GM23248 (cell line): ENCODE measurements at places on chromosomes 12 and 14.

GRCh38 chr14:106204063-106204462, 677.7 kb downstream of the TMEM121 start:
- no peaks in the 10 kb centered on the region for H3K27me3 ChIP-seq
- H3K4me3 ChIP-seq: no peak overlapping the region
- no peak overlapping the region for H3K27ac ChIP-seq
- H3K36me3 ChIP-seq: no peaks in the 10 kb centered on the region
- no peak for DNase-seq

DNA sequence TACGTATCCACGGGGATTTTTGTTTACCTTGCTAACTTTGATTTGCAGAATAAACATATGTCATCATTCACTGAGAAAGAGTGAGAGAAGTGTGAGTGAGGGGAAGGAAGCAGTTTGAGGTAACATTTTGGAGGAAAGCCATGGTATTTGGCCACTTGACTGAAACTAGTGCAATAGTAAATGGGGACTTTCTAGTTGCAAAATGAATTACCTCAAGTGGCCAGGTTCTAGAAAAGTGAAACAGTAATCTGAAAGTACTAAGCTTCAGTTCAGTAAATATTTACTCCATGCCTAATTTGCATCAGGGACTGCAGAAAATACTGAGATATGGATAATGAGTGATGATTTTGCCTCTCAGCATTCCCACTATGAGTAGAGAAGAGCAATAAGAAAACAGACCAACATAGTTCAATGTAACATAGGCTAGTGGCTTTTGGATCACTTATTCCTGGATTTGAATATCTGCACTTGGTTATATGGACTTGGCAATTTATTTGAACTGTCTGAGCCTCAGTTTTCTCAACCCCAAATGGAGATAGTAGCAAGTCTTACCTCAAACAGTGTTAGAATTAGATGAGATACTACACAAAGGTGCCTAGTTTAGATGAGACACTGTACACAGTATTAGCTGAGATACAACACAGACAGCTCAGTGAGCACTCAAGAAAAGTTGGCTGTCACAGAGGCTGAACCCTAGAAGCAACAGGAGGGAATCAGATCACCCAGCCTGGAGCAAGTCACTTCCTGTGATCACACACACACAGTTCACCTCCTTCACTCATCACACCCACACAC, 439.1 kb downstream of the NPAS3 start:
- no peak for DNase-seq
- no peaks in the 10 kb centered on the region for H3K36me3 ChIP-seq
- H3K4me1 ChIP-seq: no peaks in the 10 kb centered on the region
- no peaks in the 10 kb centered on the region for H3K27me3 ChIP-seq

GRCh38 chr14:64766430-64767151, 62.4 kb downstream of the PLEKHG3 start:
- no peak overlapping the region for H3K4me3 ChIP-seq
- H3K27ac ChIP-seq: no peak overlapping the region
- H3K36me3 ChIP-seq: no peaks in the 10 kb centered on the region
- no peak for DNase-seq
- H3K27me3 ChIP-seq: no peaks in the 10 kb centered on the region

DNA sequence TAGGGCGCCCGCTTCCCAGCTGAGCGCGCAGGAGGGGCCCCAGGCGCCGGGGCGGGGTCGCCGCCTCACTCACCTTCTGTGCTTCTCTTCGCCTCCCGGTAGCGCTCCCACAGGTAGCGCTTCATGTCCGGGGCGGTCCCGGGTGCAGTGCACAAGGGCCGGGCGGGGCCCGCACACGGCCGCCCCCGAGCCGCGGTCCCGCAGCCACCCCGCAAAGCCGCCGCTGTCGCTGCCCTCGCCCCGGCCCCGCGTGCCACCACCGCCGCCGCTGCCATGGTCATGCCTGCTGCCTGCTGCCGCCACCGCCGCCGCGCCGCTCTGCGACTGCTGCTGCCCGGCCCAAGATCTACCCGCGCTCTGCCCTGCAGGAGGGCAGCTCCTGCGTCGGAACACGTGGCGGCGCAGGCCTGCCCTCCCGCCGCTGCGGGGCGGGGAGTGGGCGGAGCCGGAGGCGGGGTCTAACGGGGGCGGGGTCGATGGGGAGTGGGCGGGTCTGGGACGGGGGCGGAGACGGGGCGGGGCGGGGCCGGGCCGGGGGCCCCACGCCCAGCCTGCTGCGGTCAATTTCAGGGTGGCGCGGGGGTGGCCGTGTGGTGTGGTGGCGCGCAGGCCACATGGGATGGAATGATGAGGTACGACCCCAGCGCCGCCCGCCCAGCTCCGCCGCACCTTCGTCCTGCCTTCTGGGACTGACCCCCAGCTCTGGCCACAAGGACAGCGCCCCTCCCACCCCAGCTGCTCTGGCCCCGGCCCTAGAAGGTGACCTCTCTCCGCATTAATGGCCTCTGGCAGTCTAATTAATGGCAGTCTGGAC, at the start of gene NT5DC3:
NT5DC3 (minus strand) TSS at position 359 of the 814 bp plus-strand sequence; CDS start at position 281, 78 bp downstream.
- peak; percentile 91 for DNase-seq
- no peaks in the 10 kb centered on the region for H3K36me3 ChIP-seq
- H3K4me1 ChIP-seq: peaks cover 8% of the 10 kb centered on the region
- no peak within 1 kb of the TSS for H3K27ac ChIP-seq
- H3K4me3 ChIP-seq: peak within 1 kb of the TSS; percentile 91

DNA sequence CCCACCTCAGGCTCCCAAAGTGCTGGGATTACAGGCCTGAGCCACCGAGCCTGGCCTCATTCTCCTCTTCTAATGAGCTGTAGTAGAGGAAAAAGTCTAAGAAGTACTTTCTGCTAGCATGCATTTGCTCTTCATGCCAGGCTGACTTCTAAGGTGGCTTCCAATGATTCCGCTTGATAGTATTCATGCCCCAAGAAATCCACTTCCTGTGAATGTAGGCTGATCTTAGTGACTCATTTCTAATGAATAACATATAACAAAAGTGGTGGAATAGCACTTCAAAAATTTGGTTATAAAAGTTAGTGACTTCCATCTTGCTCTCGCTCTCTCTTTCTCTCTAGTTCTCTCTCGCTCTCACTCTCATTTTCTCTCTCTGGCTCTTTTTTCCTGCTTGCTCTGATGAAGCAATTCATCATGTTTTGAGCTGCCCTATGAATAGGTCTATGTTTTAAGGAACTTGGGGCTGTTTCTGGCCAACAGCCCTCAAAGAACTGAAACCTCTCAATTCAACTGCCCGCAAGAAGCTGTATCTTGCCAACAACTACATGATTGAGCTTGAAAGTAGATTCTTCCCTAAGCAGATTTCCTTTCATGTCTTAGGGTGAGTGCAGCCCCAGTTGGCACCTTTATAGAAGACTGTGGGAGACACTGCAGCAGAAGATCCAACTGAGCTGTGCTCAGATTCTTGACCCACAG, 282.9 kb downstream of the RMST start:
- H3K36me3 ChIP-seq: no peaks in the 10 kb centered on the region
- H3K27me3 ChIP-seq: no peaks in the 10 kb centered on the region
- H3K27ac ChIP-seq: no peak overlapping the region
- no peaks in the 10 kb centered on the region for H3K4me1 ChIP-seq
- no peak for DNase-seq
- H3K4me3 ChIP-seq: no peak overlapping the region

DNA sequence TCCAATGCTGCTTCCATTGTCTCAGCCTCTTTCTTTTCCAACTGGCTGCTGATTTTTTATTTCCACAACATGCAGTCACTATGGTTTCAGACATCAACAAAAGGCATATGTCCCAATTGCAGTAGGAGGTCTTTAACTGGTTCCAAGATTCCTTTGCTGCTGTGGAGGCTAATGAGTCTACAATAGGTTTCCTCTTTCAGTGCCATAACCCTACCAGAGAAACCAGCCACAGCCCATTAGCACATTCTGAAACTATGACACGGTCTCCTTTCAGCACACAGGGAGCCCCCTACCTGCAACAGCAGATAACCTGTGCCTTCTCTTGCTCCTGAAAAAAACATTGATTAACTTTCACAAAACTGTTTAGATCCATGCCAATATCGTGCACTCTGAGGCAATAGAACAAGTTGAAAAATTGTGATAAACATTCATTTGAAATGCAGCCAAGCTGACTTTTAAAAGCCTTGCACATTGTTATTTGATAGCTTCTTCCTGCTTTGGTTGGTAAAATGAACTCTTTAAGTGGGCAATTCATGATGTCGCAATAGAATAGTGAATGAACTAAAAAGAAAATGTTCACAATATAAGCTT, 32.4 kb downstream of the PLEKHG7 start:
- H3K4me3 ChIP-seq: 0 out of 2 replicates have a peak overlapping the region, but pooled peaks have one; percentile 12
- H3K4me1 ChIP-seq: peaks cover 12% of the 10 kb centered on the region
- H3K27me3 ChIP-seq: no peaks in the 10 kb centered on the region
- H3K27ac ChIP-seq: peak overlapping the region; percentile 83
- no peaks in the 10 kb centered on the region for H3K36me3 ChIP-seq
- peak; percentile 90 for DNase-seq

DNA sequence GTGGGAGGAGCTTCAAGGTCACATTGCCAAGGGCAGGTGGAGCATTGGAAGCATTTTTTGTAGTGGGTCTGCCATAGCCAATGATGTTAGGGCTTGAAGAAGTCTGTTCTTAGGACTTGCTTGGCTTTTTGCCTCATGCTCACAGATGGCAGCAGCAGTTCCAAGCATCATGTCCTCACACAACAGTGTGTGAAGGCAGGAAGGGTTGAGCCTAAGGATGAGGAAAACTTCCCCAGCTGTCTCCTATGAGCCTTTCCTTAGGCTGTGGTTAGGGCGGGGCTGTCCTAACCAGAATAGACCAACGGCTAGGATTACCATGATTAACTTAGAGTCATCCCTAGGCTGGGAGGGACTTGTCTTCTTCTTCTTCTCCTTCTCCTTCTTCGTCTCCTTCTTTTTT, 76.2 kb upstream of the KCNA1 start:
- no peak overlapping the region for H3K4me3 ChIP-seq
- H3K36me3 ChIP-seq: no peaks in the 10 kb centered on the region
- H3K27me3 ChIP-seq: peaks cover 3% of the 10 kb centered on the region; the same call in 1 of the 2 replicates
- DNase-seq: no peak
- no peaks in the 10 kb centered on the region for H3K4me1 ChIP-seq

DNA sequence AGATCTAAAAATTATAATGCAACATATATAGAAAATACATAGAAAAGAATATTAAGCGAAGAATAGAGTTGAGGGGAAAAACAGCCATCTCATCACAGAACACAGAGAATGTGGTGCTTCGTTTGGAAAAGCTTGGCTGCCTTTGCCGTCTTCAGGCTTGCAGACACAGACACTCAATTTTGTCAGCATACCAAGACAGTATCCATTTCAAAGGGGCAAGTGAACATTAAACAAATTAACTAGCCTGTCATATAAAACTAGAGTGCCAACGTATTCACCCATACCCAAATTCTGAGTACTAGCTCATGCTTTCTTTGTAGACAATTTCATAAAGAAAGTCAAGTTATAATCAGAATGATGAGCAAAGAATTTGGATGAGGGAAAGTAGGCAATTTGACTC, 40.5 kb downstream of the DMAC2L start:
- no peaks in the 10 kb centered on the region for H3K27me3 ChIP-seq
- H3K36me3 ChIP-seq: no peaks in the 10 kb centered on the region
- DNase-seq: no peak
- peak overlapping the region; percentile 64 for H3K4me3 ChIP-seq

- H3K27ac ChIP-seq: no peak overlapping the region
- H3K4me1 ChIP-seq: peaks cover 20% of the 10 kb centered on the region
- H3K27me3 ChIP-seq: no peaks in the 10 kb centered on the region
- no peaks in the 10 kb centered on the region for H3K36me3 ChIP-seq
- H3K4me3 ChIP-seq: no peak overlapping the region
Measured at GRCh38 chr14:64755781-64756221, 51.6 kb downstream of the PLEKHG3 start.

- H3K27ac ChIP-seq: peak overlapping the region; percentile 50; the same call in 1 of the 2 replicates
- no peaks in the 10 kb centered on the region for H3K36me3 ChIP-seq
- no peak overlapping the region for H3K4me3 ChIP-seq
- H3K27me3 ChIP-seq: no peaks in the 10 kb centered on the region
- no peak for DNase-seq
Measured at GRCh38 chr12:19191563-19191962, 62.0 kb downstream of the PLEKHA5 start.

DNA sequence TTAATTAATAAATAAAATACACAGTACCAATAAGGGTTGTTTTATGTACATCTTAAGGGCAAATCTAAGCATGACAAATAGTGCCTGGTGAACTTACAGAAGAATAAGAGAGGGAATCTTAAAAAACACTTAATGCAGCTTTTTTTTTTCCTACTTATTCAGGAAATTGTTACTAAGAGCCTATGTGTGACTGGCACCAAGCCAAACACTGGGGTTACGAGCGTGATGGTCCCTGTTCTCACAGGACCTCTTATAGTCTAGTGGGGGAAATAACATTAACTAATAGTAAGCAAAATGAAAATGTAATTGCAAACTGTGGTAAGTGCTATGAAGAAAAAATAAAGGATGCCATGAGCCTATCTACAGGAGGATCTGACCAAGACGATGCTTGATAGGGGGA, 53.6 kb downstream of the RTN1 start:
- no peaks in the 10 kb centered on the region for H3K27me3 ChIP-seq
- H3K4me3 ChIP-seq: no peak overlapping the region
- H3K4me1 ChIP-seq: no peaks in the 10 kb centered on the region
- H3K36me3 ChIP-seq: no peaks in the 10 kb centered on the region

- no peaks in the 10 kb centered on the region for H3K36me3 ChIP-seq
- no peak for DNase-seq
- no peaks in the 10 kb centered on the region for H3K4me1 ChIP-seq
- no peaks in the 10 kb centered on the region for H3K27me3 ChIP-seq
- H3K4me3 ChIP-seq: no peak overlapping the region
- H3K27ac ChIP-seq: no peak overlapping the region
Measured at GRCh38 chr14:59060841-59061240, 127.6 kb upstream of the DAAM1 start.

- H3K36me3 ChIP-seq: peaks cover 24% of the 10 kb centered on the region
- H3K27me3 ChIP-seq: no peaks in the 10 kb centered on the region
- H3K4me1 ChIP-seq: peaks cover 13% of the 10 kb centered on the region
- DNase-seq: no peak
Measured at GRCh38 chr12:47863985-47864384, 40.8 kb downstream of the VDR start.

DNA sequence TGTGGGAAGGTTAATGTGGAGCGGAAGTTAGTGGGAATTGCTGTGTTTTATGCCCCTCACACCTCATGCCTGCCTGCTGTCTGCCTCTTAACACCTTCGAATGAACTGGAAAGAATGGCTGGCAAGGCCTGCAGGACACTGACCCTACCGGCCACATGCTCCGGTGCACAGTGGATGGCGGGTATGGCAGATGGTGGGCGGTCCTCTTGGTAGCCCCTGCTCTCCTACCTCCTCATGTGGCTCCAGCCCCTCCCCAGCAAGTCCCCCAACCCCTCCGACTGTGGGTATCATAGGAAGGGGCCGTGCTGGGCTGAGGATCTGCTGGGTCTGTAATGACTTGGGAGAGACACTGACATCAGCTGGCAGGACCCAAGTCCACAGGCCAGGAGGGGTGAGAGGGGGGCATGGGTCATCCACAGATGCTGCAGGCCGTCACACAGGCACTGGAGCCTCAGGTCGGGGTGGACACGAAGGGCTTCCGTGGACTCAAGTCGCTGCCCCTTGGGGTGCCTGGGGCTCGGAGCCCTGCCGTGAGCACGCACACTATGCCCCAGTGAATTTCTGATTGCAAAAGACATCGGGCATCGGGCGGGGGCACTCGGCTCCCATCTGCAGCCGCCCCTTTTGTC, 77.4 kb downstream of the KIF26A start:
- H3K27ac ChIP-seq: no peak overlapping the region
- no peaks in the 10 kb centered on the region for H3K4me1 ChIP-seq
- no peaks in the 10 kb centered on the region for H3K36me3 ChIP-seq
- H3K4me3 ChIP-seq: no peak overlapping the region
- no peak for DNase-seq
- no peaks in the 10 kb centered on the region for H3K27me3 ChIP-seq

GRCh38 chr12:66405395-66405794, 103.1 kb downstream of the HELB start:
- DNase-seq: peak; percentile 60
- no peaks in the 10 kb centered on the region for H3K36me3 ChIP-seq
- peaks cover 13% of the 10 kb centered on the region for H3K4me1 ChIP-seq
- no peaks in the 10 kb centered on the region for H3K27me3 ChIP-seq
- H3K4me3 ChIP-seq: no peak overlapping the region
- no peak overlapping the region for H3K27ac ChIP-seq
